ENCODE measurements at places on chromosomes 16 and 17.

DNA sequence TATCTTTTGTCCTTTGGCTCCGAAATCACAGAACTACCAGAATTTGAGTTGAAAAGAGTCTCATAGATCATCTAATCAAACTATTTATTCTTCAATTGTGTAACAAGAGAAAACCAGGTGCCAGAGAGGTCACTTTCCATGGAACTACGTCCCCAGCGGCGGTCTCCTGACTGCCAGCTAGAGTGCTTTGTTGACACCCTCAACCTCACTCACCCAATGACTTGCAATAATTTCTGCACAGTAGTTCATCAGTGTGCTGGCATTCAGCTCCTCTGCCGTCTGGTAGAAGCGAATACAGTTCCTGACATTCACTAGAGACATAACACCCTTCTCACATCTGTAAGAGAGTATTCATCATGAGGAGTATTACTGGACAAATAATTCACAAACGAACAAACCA lies 54.2 kb downstream of the ANKFY1 start:
- no peak for DNase-seq

- DNase-seq = no peak
Measured at GRCh38 chr16:55947366-55947765, 72.2 kb upstream of the CES5A start.

GRCh38 chr17:46742565-46743270 lies 75.8 kb downstream of the WNT3 start:
- peak; percentile 58 for DNase-seq

GRCh38 chr17:53129863-53130262 lies 692.9 kb upstream of the KIF2B start:
- no peak for DNase-seq

DNA sequence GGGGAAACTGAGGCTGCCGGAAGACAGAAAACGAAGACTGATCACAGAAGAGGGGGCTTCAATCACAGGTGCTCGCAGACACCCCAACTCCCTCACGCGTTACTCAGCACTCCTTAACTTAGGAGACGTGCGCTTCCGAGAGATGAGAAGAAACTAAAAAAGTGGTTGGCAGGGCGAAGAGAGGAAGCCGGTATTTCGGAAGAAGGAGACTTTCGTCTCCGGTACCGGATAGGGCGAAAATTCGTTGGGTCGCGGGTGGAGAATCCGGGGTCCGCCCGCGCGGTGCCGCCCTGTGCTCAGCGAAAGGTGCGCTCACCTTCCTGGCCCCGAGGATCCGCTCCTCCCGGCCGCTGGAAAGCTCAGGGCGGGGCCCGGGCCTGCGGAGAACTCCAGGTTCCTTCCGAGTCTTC lies 917 bp upstream of the TBX2 start:
- DNase-seq = no peak

DNA sequence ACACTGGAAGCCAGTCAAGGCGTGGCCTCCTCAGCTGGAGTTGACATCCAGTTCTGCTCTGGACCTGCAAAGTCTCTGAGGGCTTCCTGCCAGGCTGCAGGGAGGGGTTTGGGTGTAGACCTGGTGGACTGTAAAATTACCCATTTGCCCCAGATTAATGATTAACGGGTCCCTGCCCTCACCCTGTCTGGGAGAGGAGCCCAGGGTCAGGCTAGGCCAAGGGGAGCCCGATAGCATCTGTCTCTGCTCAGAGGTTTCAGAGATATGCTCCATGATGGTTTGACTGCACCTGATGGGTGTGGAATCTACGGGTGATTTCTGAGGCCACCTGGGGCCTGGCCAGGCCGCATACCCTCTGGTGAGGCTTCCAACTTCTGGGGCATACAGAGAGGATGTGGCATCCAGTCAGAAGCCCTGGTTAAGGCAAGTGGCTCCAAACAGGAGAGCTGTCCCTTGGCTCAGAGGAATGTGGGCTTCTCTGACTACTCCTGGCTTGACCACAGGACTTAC lies 11.2 kb downstream of the PPY start:
- no peak for DNase-seq

- DNase-seq = no peak
Measured at GRCh38 chr16:2158262-2158638, 2.7 kb downstream of the TRAF7 start.

DNA sequence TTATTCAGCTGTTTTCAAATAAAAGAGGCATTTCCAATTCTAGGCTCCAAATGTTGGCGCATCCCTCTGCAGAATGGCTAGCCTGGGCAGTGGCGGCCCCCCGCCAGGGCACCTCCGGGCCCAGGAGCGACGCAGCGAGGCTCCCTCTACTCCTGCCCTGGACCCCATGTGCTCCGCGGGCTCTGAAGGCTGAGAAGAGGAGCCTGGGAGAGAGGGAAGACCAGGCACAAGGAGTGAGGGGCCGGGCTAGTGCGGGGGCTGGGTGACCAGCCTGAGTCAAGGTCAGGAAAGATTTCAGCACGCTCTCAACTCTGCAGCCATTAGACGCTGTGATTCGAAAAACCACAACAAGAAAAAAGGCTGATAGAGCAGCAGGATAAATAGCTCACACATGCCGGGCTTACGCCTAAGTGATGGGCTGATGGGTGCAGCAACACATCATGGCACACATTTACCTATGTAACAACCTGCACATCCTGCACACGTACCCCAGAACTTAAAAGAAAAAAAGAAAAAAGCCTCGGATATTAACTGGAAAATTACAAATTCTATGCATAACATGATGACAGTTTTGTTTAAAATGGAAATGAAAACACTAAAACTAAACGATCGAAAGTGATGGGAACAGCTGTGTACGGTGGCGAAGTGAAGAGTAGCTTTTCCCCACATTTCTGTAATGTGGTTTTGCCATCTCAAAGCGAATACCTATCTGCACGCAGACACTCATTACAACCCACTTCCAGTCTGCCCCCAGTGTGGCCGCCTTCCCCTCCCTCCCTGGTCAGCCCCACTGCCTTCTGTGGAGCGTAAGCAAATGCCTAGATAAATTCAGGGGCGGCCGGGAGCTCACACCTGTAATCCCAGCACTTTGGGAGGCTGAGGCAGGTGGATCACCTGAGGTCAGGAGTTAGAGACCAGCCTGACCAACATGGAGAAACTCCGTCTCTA lies 44.4 kb downstream of the MAP1LC3B start:
- DNase-seq = no peak

GRCh38 chr17:68249354-68249765 lies 1.5 kb downstream of the AMZ2 start:
- DNase-seq = peak; percentile 67

All from hematopoietic multipotent progenitor cell treated with erythropoietin and hydrocortisone succinate and interleukin-3 and kit ligand, for 6 days (in vitro differentiated cells).